Tibial nerve (tissue), 4 donors: ENCODE measurements at places on chromosomes 3 and 15. TPM values are rescaled to one million over a fixed set of nuclear protein-coding genes. Genes with fewer than 3 reads are reported as not detected.

The SHF gene
- 31.4 TPM for total RNA-seq

The TEX55 gene
- not detected for total RNA-seq

The DOCK3 gene
- 5.9 TPM for total RNA-seq

The EPHB1 gene
- 2.6 TPM for total RNA-seq

The ADAMTS17 gene
- 4.2 TPM for total RNA-seq

The CEP19 gene
- total RNA-seq, result 3.3 TPM

The MASP1 gene
- 2.7 TPM for total RNA-seq

The LTF gene
- not detected for total RNA-seq

The EXD1 gene
- not detected for total RNA-seq

The NPAP1 gene
- not detected for total RNA-seq

The RASGRP1 gene
- 0.22 TPM for total RNA-seq

The DPPA2 gene
- total RNA-seq, result not detected

The CP gene
- 19.7 TPM for total RNA-seq

DNA sequence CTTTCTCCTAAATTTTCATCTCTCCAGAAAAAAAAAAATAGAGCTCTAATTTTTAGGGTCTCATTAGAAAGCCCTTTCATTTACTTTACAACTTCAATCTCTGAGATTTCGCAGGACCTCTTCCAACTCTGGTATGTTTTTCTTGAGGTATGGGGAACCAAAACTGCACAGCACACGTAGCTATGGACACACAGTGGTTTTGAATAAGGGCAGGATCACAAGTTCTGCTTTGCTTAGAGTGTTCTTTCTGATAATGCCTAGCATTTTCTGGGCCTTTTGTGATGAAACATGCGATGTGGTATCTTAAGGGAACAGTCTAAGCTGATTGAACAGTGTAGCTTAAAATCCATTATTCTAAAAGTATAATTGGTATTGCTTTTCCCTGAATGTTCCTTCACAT lies 25.3 kb downstream of the ZNF592 start:
- no peak for DNase-seq

DNA sequence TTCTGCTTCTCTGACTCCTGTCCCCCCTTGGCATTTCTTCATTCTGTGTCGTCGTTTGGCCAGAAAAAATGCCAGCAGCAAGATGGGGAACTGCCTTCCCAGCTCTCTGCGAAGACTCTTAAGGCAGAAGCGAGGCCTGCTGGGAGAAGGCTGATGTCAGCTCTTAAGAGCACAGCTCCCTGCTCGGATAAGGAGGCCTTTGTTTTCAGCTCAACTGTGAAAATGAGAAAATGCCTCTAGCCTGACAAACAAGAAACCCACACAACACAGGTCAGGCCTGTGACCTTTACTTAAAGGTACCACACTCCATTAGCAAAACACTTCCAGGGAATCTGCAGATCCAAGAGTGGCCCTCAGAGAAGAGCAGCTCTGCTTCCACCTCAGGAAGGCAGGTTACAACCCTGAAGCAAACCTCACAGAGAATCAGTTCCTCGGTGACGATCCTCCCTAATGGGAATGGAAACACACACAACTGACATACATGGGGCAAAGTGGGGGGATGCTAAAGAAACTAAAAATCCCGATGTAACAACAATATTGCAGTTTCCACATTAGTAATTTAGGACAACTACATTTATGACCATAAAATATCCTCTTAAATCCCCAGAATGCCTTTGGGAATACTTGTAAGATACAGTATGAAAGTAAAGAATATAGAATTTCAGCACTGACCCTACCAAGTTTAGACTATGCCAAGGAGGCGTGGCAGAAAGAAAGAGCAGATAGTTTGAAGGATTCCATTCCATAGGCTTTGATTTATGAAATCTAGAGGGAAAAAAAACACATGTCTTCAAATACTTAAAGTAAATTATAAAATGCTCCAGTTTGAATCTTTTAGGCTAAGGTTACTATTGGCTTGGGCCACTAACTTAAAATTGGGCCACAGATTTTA lies 52.1 kb downstream of the VGLL4 start:
- DNase-seq, result peak; percentile 51

GRCh38 chr15:59689626-59690236 lies 611 bp upstream of the BNIP2 start:
- peak; percentile 84 for DNase-seq

GRCh38 chr3:72043204-72044133 lies 258.5 kb upstream of the PROK2 start:
- DNase-seq, result no peak

- no peak for DNase-seq
Measured at GRCh38 chr15:100016632-100017031, 283.4 kb upstream of the LYSMD4 start.

DNA sequence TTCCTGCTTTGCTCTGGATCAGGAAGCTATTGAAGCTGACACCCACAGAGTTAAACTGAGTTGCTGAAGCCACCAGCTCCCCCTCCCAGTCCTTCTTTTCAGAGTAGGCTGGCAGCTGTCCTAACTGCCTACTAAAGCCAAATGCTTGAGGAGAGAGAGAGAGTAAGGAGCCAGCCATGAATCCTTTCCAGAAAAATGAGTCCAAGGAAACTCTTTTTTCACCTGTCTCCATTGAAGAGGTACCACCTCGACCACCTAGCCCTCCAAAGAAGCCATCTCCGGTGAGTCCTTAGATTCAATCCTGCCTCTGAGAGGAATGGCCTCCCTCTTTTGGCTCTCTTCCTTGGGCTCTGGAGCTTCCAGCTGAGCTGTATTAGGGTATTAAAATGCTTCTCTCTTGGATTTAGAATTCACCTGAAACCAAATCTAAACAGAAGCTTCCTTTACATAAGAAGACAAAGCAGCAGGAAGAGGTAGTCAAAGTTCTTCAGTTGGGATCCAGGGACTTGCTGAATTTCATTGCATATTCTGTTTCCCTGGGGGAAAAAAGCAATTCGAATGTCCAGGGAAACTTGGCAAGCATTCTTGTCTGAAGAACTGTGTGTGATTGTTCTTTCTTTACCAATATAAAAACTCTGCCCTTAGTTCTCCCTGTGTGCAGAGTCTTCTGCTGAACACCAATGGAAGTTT lies at the start of gene SLC15A2:
Gene SLC15A2, plus strand, starts transcription at position 101 of the 690 bp plus-strand sequence. Its CDS starts 76 bp downstream, at position 177.
- DNase-seq, result no peak

DNA sequence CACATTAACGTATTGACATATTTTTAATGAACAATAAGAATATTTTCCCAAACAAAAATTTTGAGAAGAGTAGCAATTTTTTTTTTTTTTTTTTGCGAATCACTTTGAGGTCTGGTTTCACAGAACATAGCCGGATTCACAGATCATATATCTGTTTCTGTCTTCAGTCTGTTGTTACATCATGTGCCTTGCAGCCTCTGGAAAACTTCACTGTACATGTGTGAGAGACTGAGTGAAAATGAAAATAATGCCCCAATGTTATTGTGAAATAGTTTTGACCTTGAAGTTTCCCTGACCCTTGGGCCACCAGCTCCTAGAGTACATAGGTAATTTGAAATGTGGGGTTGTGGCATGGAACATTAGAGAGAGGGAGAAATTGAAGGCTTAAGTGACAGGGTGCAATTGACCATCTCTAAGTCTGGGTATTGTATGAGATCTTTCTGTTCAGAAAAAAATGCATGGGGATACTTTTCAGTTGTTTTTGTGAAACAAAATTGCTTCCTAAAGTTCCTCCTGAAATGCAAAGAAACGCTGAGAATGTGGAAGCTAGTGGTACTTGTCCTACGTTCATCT lies 14.0 kb downstream of the ITPR1 start:
- DNase-seq, result no peak

- DNase-seq, result no peak
Measured at GRCh38 chr15:40329804-40330203, 6.3 kb downstream of the INAFM2 start.

- DNase-seq, result no peak
Measured at GRCh38 chr15:78054966-78055365, 22.5 kb downstream of the TBC1D2B start.

DNA sequence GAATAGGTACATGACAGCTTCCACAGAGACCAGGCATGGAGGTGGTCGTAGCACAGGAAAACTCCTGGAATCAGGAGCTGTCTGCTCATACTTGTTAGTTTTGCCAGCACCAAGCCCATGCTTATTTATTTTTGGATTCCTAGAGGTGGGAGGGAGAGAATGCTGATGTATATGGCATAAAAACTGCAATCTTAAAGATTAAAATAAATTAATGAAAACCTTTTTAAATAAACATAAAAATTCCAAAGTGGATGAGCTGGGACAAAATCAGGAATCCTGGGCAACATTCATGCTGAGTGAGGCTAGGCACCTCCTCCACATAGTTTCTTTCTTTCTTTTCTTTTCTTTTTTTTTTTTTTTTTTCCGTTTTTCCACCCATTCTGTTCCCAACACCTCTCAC lies 14.3 kb upstream of the BCL6 start:
- no peak for DNase-seq

- DNase-seq, result no peak
Measured at GRCh38 chr3:34483311-34483887, 685.0 kb downstream of the PDCD6IP start.

DNA sequence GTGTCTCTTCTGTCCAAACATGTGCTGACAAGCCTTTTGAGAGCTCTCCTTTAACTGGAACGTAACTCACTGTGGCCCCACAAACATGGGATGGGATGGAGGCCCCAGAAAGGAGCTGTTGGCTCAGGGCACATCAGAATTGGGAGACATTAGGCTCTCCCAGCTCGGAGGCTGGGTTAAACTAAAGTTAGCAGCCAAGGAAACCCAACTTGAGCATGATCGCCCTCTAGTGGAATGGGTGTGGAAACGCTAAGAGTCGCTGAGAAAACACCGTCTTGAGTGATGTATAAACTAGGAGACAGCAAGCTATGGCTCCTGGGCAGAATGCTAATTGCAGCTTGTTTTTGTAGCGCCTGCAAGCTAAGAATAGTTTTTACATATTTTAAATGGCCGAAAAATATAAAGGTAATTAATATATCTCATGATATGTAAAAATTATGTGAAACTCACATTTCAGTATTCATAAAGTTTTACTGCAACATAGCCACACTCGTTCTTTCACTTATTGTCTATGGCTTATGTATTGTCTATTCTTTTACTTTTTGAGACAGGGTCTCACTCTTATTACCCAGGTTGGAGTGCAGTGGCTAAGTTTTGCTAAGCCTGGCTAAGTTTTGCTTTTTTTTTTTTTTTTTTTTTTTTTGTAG lies 138.8 kb upstream of the HACD2 start:
- peak; percentile 65 for DNase-seq

GRCh38 chr3:56915966-56916586 lies 114.3 kb upstream of the ARHGEF3 start:
- no peak for DNase-seq

- no peak for DNase-seq
Measured at GRCh38 chr3:12831301-12831866, 10.0 kb downstream of the RPL32 start.

DNA sequence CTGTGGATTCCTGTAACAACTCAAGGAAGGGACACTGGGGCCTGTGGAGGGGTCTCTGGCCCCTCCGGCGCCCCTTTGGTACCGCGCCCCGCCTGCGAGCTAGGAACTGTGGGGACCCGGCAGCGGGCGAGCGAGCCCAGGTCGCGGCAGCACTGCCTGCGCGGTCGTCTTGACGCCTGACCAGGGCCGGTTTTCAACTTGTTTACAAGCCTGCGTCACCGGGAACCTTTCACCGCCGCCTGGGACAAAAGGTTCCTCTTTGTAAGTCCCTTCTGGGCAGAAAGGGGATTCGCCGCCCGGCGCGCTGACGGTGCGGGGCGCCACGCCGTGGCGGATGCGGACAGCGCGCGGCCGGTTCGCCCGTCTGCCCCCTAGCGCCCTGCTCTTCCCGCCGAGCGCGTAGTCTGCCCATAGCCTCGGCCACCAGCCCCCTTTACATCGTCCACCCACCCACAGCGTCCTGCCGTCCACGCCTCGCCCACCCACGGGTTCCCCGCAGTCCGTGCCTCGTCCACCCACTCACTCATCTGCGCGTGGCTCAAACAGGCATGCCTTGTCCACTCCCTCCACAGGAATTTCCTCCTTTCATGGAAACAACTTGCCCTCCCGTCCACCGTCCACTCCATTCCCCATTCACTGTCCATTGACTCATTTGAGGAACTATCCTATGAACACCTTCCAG lies 5.5 kb upstream of the CFAP100 start:
- peak; percentile 91 for DNase-seq

DNA sequence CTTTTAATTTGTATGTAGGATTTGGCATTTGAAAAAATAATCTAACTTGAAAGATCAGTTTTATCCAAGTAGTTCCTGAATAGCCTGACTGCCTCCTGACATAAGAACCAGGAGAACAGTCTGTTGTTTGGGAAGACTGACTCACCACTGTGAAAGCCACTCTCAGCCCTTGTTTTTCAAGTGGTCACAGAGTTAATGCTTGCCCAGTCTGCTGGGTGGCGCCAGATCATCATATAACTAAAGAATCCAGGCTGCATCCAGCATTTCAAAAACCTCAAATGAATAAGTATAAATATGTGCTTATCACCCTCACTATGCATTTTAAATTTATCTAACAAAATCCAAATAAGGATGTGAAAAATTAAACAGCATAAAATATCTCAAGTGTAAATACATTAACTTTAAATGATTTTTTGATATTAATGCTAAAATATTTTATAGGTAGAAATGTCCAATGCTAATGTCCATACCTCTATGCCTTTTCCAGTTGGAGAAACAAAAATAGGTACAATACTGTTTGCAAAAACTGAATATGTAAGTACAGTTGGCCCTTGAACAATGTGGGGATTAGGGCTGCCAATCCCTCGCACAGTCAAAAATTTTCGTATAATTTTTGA lies 26.9 kb upstream of the ZBBX start:
- DNase-seq, result no peak

DNA sequence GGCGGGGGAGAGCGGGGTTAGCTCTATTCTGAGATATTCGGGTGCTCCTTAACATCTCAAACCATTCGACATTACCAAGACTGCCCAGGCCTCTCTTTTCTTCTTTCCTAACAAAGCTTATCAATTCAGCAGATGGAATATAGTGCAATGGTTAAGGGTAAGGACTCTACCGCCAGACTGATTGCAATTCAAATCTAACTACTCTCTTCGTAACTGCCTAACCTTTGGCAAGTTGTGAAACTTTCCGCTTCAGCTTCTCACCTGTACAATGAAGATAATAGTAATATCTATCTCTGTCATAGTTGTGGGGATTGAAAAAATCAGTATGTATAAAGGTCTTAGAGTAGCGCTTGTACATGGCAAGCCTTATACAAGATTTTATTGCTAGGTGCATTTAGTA lies 972 bp downstream of the UBA5 start:
- DNase-seq, result no peak

GRCh38 chr15:38885001-38885400 lies 320.4 kb upstream of the RASGRP1 start:
- DNase-seq, result no peak

DNA sequence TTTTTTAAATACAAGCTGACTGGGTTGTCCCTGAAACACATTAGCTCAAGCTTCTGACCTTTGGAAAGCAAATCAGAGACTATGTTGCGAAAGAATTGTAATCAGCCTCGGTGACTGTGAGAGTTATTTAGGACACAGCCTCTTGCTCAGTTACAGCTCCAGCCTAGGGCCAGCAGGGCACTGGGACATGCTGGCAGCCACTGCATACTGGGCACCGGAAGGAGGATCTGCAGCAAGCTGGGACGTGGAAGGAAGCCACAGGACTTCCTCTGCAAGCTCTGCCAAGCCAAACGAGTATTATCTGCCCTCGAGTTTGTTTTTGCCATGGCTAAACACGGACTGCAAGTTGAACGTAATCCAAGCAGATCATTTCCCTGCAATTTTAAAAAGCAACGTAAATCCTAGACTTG lies 24.4 kb upstream of the COPG1 start:
- DNase-seq, result peak; percentile 19
